ENCODE measurements at places on chromosomes 12 and 14.

DNA sequence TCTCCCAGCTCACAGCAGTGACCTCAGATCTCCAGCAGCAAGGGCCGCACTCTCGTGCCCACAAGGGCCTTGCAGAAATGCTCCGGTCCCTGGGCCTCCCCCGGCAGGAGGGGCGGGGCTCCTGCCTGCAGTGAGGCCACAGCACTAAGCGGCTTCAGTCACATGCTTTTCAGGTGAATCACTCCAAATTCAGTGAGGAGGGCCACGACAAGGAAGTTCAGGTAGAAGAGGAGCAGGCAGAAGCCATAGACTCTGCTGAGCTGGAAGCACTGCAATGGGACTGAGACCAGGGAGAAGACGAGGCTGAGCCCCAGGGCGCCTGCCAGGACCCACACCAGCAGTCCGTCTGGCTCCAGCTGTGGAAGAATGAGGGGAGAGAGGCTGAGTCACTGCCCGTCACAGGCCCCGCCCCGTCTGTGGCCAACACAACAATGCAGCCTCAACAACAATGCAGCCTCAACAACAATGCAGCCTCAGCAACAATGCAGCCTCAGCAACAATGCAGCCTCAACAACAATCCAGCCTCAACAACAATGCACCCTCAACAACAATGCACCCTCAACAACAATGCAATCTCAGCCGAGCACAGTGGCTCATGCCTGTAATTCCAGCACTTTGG is 35.2 kb downstream of the SLC8B1 start:
- DNase-seq = no peak

DNA sequence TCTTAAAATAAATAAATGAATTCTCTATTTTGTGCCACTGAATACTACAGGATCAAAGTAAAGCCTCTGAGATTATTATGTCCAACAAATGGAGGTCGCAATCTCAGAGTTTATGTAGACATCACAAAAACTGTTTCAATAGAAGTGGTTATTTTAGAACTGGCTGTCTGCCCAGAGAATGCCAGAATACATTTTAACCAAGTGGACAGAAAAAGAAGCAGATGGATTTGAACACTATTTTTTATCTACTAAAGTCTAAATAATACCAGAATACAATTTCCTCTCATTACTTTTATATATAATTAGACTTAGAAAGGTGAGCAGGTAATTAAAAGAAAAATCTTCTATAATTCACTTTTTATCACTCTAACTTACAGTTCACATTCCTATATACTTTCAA is 118.3 kb downstream of the MED13L start:
- DNase-seq = no peak

DNA sequence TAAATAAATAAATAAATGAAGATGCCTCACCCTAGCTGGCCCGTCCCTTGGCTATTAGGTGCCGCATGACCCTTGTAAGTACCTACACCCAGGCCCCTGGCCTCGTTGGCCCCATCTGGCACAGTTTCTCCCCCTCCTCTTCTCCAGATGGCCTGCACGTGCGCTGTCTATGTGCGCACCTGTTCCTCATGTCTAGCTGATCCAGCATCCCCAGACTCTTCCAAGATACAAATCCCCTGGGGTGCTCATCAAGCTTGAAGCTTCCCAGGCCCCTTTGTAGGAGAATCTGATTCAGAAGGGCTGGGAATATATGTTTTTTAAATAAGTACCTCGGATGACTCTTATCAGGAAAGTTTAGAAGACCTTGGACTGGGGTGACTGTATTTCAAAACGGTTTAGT is 133.3 kb downstream of the CHST11 start:
- DNase-seq = no peak

GRCh38 chr14:68364792-68365192 is 428.1 kb downstream of the ZFP36L1 start:
- no peak for DNase-seq

DNA sequence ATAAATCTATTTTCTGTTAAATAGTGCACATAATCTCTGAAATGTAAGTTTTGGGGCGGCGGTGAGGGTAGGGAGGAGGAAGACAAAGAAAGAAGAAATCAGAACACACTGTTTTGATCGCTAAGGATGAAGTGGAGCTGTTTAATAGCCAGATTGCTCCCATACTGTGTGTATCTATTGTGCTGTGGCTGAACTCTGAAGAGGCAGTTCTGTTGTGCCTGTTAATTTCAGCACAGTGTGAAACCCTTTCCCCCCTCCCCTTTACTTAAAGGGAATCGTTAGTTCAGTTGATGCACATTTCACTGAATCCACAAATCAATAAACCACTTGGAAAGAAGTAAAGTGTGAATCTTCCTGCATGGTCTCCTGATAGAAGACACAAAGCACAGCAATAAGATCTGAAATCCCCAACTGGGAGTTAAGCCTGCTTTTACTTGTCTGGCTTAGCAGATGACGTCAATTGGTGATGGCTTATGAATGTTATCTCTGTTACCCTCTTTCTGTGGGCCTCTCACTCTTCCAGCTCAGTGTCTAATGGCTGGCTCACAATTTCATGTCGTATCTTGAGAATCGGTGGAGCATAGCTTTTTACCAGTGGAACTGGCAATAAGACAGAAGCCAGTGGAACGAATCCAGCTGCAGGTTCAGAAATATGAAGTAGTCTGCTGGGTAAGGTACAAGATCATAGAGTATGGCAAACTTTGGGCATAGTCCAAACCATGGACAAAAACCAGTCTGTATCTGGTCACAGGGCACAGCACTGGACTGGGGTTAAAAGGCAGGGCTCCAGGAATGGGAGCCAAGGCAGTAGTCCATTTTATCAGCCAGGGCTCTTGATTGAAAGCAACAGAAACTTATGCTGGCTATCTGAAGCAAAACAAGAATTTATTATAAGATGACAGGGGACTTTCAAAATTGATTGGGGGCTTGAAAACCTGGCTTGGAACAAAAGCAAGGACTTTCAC is 413.5 kb upstream of the SEL1L start:
- DNase-seq = no peak

DNA sequence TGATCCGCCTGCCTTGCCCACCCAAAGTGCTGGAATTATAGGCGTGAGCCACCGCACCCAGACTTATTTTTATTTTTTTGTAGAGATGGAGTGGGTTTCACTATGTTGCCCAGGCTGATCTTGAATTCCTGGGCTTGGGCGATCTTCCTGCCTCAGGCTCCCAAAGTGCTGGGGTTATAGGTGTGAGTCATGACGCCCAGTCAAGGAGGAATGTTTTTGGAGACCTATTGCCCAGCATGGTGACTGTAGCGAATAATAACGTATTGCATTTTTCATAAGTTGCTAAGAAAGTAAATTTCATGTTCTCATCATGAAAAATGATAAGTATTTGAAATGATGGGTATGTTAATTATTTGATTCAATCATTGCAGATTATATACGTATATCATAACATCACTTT is 46.5 kb downstream of the TEAD4 start:
- no peak for DNase-seq

GRCh38 chr12:19659501-19659900 is 220.2 kb downstream of the AEBP2 start:
- no peak for DNase-seq

- no peak for DNase-seq
Observed at GRCh38 chr14:78278464-78279250, 108.5 kb downstream of the NRXN3 start.

- no peak for DNase-seq
Observed at GRCh38 chr12:112190231-112191025, 65.1 kb downstream of the TRAFD1 start.

- no peak for DNase-seq
Observed at GRCh38 chr12:80226576-80226975, 127.2 kb downstream of the OTOGL start.

DNA sequence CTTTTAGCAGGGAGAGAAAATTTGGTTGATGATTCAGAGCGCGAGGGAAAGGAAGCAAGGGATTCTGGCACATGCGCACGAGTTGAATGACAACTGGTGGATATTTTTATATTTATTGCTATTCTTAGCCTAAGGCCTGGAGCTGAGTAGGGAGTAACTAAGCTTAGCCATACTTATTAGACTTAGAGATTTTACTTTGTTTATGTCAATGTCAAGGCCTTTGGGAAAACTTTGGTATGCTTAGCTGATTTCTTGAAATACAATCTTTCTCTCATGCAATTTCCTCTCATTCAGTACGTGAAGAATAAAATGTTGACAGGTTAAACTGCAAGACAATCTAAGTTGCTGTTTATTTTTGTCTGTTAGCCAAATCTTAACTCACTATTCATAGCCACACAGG is 101.1 kb downstream of the CRADD start:
- DNase-seq = no peak

DNA sequence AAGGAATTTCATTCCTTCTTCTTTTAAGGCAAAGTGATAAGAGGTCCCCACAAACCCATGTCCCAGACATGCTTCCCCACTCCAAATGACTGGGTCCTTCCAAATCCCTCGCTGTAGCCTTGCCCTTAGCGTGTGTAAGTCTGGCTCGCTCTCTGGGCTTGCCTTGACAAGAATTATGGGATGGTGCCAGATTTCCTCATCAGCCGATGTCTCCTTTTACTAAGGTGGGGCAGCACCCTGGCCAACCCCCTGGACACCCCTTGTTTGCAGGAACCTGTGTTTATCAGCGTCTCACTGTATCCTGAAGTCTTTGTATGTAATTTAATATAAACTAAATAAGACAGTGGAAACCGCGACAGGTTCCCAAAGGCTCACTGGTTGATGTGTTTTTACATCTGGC is 493.3 kb downstream of the EGLN3 start:
- no peak for DNase-seq

GRCh38 chr12:80892597-80893445 is 44.9 kb downstream of the LIN7A start:
- DNase-seq = no peak

- DNase-seq = no peak
Observed at GRCh38 chr12:91267039-91267438, 84.4 kb upstream of the DCN start.

- no peak for DNase-seq
Observed at GRCh38 chr14:99818503-99819036, 25.4 kb downstream of the EML1 start.

- no peak for DNase-seq
Observed at GRCh38 chr12:115227137-115227615, 543.2 kb upstream of the TBX3 start.

All from activated naive CD4-positive, alpha-beta T cell treated with Interleukin-2 at 50 U/mL for 16 hours (primary cell).